Endothelial cell of coronary artery (primary cell): ENCODE measurements at places on chromosomes 7 and 10. TPM values are rescaled to one million over a fixed set of nuclear protein-coding genes. Genes with fewer than 3 reads are reported as not detected.

The TMEM176B gene
- total RNA-seq = 0.09 TPM in 1 of 2 replicates, not detected in the other

The GIMAP4 gene
- total RNA-seq = 135 and 204 TPM in 2 replicates

The INTS15 gene
- total RNA-seq = 8.5 and 11.5 TPM in 2 replicates

The IDE gene
- total RNA-seq = 25.7 and 26.0 TPM in 2 replicates

The SFRP4 gene
- 0.09 and 8.9 TPM in 2 replicates for total RNA-seq

The PIK3AP1 gene
- under 0.01 and 0.18 TPM in 2 replicates for total RNA-seq

The CCDC146 gene
- total RNA-seq = 1.1 and 1.4 TPM in 2 replicates

The CALHM2 gene
- total RNA-seq = 11.6 and 13.0 TPM in 2 replicates

The PEX1 gene
- total RNA-seq = 11.0 and 11.1 TPM in 2 replicates

The FOXI2 gene
- not detected in 2 replicates for total RNA-seq

The SYT15 gene
- 0.09 and 0.56 TPM in 2 replicates for total RNA-seq

The GRID2IP gene
- total RNA-seq = under 0.01 TPM in 1 of 2 replicates, not detected in the other

The C7orf57 gene
- total RNA-seq = 0.09 TPM in 1 of 2 replicates, not detected in the other

The NUTM2A gene
- 0.19 and 0.27 TPM in 2 replicates for total RNA-seq

The LBX1 gene
- not detected in 2 replicates for total RNA-seq
